ENCODE measurements at places on chromosomes 3 and 15.

GRCh38 chr3:66398228-66399025 lies 102.4 kb downstream of the LRIG1 start:
- DNase-seq = no peak

DNA sequence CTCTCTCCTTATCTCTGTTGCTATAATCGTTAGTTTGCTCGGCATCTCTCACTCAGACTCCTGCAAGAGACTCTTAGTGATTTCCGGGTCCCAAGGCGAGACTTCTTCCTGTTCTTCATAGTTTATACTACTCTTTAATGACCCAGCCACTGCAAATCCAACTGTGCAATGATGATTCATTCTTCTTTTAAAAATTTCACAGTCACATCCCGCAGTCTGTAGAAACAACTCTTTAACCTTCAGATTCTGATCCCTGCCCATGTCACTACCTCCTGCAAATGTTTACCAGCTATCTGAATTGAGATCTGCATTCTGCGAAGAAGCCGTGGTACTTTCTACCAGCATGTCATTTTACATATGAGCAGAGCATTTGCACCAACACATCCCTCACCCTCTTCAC lies 2.8 kb upstream of the VGLL3 start:
- no peak for DNase-seq

DNA sequence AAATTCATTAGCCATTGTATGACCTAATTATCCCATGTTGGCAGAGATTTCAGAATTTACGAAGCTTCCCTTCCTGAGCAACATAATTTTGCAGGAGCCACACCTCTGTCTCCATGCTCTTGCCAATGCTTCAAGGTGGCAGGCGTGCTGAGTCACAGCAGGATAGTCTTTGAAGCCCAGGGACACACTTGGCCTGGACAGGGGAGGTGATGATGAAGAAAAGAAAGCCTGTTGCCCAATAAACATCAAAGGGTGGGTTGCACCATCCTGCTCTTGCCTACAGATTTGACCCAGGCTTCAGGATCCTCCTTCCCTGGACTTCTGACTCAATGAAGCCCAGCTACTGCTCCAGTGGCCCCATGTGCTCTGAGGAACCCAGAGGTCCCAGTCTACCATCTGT lies 117.1 kb downstream of the MINAR1 start:
- DNase-seq = no peak

GRCh38 chr15:26096581-26096980 lies 233.5 kb upstream of the ATP10A start:
- DNase-seq = no peak

DNA sequence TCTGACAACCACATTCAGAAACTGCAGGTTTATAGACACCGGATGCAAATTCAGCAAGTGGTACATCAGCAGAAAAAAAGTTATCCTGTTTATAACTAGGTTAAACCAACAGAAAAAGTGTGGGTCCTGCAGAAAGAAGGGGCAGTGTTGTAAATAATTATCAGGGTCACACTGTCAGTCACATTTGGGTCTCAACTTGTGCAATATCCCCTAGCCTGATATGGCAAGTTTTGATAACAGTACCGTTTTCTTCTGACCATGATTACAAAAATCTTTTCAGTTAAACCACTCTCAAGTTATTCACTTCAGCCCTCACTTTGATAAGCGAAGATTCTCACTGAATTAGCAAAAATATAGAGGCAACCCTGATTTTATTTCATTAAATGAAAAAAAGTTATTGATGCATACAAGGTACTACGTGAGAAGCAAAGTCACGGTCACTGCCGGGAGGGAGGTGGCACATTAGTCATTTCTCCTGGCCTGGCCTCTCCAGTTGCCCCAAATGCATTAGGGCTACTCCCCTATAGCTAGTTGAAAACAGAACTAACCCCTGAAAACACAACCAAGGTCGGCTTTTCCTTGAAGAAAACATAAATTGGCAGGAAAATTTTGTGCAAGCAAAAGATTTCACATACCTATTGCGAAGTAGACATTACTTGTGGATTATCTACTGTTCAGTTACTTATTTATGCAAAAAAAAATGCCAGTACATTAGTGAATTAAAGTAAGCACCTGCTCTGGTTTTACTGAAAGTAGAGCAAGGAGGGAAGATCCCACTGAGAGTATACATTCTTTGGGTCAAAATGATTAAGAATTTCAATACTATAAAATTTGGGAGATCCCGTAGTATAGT lies 28.6 kb downstream of the IL5RA start:
- DNase-seq = no peak

DNA sequence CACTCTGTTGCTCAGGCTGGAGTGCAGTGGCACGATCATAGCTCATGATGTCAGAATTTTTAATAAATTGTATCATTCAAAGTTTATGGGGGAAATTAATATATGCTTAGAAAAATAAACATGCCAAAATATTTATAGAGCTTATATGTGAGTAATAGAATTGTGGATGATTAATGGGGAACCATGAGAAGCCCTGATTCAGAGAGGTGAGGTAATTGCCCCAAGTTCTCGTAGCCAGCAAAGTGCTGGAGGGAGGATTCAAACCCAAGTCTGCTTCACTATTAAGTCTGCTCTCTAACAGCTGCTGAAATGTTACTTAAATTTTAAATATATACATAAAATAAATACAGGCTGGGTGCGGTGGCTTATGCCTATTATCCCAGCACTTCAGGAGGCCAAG lies 26.2 kb upstream of the IGF2BP2 start:
- DNase-seq = no peak

DNA sequence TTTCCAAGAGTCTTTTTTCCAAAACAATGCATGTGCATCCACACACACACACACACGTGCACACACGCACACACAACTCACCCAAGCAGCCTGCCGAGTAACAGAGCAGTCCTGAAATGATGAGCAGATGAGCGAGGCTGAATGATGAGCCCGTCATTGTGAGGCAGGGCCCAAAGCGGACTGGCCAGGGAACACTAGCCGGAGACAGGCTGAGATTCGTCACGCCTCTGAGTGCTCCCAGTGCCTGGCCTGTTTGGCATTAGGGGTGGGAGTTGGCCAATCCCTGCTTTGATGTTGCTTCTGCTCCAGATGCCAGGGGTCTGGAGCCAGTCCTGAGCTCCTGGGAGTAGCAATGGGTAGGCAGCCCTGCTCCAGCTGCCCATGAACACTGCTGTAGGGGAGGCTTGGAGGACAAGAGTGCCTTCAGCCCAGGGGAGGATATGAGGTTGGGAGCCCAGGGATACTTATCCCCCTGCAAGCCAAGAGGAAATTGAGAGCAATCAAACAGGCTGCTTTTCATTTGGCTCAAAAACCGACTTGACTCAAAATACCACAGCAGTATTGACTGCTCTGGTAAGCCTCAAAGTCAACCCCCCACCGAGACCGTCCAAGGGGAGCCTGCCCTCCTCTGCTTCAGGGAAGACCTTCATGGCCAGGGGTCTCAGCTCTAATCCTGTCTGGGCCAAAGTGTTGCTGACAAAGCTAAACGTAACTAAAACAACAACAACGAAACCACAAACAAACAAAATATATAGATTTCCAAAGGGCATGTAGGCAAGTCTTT lies 22.9 kb downstream of the COLQ start:
- no peak for DNase-seq

DNA sequence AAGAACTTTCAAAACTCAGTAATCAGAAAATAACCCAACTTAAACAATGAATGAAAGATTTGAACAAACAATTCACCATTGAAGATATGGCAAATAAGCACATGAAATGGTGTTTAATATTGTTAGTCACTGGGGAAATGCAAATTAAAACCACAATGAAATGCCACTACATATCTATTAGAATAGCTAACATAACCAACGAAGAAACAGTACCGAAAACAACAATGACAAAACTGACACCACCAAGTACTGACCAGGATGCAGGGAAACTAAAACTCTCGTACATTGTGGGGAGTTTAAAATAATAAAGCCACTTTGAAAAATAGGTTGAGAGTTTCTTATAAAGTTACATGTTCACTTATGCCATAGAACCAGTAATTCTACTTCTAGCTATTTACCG lies 69.1 kb downstream of the KBTBD8 start:
- DNase-seq = no peak

- no peak for DNase-seq
Measured at GRCh38 chr15:69042531-69042930, 28.0 kb downstream of the NOX5 start.

DNA sequence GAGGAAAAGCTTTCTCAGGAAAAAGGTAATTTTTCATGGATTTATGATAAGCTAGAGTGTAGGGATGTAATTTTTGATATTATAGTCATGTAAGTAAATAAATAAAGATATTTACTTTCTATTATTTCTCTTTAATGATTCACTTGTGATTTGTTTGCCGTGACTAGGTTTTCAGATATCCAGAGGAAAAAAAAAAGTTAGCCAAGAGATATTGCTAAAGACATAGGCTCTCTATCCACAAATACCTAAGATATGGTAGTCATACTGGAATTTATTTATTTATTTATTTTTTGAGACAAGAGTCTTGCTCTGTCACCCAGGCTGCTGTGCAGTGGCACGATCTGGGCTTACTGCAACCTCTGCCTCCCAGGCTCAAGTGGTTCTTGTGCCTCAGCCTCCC lies 59.9 kb downstream of the AP4E1 start:
- DNase-seq = no peak

DNA sequence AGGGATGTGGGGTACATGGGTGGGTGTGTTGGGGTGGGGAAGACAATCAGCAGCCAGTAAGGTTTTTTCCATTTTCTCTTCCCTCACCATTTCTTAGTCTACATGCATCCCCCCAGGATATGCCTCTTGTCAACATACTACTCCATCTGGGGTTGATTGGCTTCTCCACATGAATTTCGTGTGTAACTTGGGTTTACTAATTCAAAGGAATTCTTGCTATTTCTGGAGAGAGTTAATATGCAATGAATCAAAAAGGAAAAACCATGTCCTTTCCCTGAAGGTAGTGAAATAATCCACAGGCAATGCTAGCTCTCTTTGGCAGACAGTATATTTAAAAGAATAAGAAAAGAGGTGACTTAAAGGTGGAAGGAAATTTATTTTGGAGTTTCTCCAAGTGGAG lies 198.4 kb downstream of the EBLN2 start:
- no peak for DNase-seq

DNA sequence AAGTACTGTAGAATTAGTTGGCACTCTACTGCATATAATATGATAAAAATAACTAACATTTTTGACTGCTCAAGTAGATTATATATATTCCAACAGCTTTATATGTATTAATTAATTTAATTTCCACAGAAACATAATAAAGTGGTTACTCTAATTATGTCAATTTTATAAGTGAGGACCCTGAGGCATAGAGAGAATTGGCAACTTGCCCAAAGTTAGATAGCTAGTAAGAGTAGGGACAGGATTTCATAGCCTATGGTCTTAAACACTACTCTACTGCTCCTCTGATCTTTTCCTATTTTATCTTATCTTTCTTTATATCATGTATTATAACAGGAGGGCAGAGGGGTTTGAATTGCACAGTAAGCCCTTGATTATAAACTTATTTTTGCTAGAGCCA lies 418.7 kb upstream of the SGO1 start:
- DNase-seq = no peak

DNA sequence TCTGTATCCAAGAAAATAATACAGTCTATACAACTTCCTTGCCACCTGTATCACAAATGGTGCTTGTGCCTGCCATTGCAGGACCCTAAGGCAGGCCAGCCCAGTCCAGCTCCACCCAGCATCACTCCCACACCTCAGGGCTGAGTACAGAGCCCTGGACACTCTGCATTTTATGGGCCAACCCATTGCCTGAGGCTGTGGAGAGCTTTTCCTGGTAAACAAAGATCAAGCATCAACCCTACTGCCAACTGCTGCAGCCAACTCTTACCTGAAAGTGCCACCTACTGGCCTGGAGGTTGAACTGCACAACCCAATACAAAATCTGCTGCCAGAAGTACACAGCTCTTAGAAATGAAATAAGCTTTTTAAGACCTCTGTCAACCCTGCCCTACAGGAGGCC lies 1082.2 kb downstream of the NAALADL2 start:
- DNase-seq = no peak

DNA sequence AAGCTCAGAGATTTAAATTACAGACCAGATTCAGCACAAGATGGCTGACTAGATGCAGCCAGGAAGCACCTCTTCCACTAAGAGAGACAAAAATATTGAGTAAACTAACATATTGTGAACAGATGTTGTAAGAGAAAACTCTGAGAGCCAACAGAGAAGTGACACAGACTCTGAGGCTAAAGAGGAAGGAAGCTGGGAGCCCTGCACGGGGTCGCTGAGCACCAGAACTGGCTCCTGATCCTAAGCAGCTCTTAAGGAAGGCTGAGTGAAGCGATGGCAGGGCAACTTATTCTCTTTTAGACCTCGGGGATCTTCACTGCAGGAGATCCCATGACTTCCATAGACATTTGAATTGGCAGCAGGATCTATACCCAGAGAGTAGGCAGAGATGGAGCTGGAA lies 578.0 kb upstream of the GRM7 start:
- no peak for DNase-seq

- no peak for DNase-seq
Measured at GRCh38 chr3:14793126-14793857, 25.5 kb upstream of the FGD5 start.

- DNase-seq = no peak
Measured at GRCh38 chr3:100226712-100227429, 33.9 kb upstream of the TBC1D23 start.

Measured in cortex of kidney (tissue), 1 donor.